T-helper 17 cell (primary cell): ENCODE measurements at places on chromosomes 2 and 18.

GRCh38 chr18:57190026-57190425, 43.1 kb downstream of the BOD1L2 start:
- no peak for DNase-seq

GRCh38 chr2:207504513-207505170, 25.1 kb upstream of the CREB1 start:
- no peak for DNase-seq

DNA sequence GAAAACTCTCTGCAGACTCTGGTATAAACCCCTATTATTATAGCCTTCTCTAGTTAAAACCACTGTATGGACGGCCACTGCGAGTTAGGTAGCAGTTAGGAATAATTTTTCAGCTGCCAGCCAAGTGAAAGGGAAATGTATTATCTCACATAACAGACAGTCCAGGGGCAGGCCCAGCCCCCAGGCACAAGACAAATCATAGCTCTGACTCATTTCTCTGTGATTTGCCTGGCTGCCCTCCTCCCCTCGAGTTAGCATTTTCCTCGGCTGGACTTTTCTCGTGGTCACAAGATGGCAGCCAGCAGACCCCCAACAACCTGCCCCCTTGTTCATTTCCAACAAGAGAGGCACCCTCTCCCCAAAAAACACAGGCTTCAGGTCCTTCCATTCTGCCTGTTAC, 10.5 kb downstream of the VIT start:
- DNase-seq: no peak

- DNase-seq: no peak
Observed at GRCh38 chr2:46873604-46874068, 42.0 kb downstream of the MCFD2 start.

GRCh38 chr2:28356095-28356911, 36.4 kb upstream of the FOSL2 start:
- peak; percentile 18 for DNase-seq

- no peak for DNase-seq
Observed at GRCh38 chr2:38432820-38433606, 55.9 kb upstream of the ATL2 start.

GRCh38 chr2:236548179-236548921, 21.3 kb upstream of the ACKR3 start:
- no peak for DNase-seq

DNA sequence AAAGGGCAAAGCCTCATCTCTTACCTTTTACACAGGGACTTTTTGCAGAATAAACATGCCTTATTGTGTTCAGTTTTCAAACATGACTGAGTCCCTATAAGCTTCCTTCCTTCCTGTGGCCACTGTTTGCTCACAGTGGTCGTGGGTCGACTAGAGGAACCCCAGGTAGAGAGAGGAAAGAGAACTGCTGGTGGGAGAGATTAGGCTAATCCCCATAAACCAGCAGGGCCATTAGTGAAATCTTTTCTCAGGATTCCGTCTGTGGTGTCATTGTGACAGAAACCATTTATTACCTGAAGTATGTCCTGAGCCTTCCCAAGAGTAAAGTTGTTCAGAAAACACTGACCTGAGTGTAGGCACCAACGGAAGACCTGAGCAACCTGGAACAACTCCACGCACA, 21.3 kb upstream of the BOD1L2 start:
- no peak for DNase-seq

- no peak for DNase-seq
Observed at GRCh38 chr2:71534201-71534600, 80.8 kb downstream of the DYSF start.

- no peak for DNase-seq
Observed at GRCh38 chr2:201820383-201821007, 14.2 kb downstream of the CDK15 start.

DNA sequence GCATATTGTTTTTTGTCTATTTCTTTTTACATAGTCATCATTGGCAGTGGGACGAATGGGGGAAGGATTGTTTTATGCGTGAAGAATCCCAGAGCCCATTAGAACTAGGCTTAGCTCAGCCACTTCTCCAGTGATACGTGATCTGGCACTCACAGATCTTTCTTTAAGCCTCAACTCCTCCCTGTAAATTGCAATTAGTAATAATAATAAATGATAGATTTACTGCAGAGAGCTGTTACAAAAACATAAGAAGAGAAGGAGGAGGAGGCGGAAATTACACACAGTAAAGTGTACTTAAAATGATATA, 629.3 kb downstream of the NRXN1 start:
- DNase-seq: no peak

DNA sequence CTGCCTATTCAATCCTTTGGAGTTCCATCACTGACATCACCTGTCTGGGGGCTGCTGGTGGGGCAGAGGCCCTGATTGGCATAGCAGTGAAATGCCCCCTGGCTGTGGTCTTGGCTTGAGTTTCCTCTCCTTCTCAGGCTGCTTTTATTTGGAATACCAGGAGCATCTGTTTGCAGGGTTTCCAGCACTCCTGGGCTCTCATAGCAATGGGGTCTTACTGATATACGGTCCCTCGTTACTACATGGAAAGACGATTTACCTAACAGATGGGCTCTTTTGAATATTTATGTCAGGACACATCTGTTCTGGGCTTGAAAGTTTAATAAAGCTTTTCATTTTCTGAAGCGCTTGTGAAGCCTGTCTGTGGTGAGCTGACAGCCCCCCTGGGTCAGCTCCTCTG, 230.3 kb downstream of the SLC4A3 start:
- DNase-seq: no peak

GRCh38 chr2:8329660-8330622, 351.9 kb upstream of the ID2 start:
- DNase-seq: no peak

- no peak for DNase-seq
Observed at GRCh38 chr2:64338108-64338507, 115.9 kb upstream of the LGALSL start.
